ENCODE measurements at places on chromosomes 3 and 15. TPM values are rescaled to one million over a fixed set of nuclear protein-coding genes. Genes with fewer than 3 reads are reported as not detected.

DNA sequence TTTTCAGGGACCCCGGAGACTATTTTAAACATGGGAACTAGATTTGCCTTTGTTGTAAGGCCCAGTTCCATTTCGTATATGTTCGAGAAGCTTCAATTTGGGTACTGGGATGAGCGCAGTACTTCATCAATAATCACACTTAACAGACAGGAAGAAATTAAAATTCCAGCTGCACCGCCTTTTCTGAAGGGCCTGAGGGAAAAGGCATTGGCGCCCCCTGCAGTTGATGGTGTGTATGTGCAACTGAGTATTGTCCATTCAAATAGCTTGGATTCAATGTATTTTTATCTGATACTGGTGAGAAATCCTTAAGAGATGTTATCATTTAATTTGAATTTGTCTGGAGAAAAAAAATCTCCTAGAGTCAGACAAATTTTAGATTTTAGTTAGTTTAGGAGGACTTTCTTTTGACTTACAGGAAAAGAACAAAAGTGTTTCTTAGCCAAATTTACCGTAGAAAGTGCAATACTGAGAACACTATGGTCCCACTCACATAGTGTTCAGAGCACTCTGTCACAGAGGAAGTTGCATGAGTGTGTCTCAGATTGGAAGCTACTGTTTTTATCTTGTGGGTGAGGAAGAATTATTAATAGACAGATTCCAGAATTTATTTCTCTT is 5.4 kb upstream of the ALDH1A2 start:
- DNase-seq, result no peak

ALDH1L1 gene
- polyA plus RNA-seq, result 0.22 TPM

GRCh38 chr15:59553879-59554735 is 57.5 kb upstream of the GCNT3 start:
- DNase-seq, result no peak

CHRFAM7A gene
- polyA plus RNA-seq, result 2.3 TPM

DNA sequence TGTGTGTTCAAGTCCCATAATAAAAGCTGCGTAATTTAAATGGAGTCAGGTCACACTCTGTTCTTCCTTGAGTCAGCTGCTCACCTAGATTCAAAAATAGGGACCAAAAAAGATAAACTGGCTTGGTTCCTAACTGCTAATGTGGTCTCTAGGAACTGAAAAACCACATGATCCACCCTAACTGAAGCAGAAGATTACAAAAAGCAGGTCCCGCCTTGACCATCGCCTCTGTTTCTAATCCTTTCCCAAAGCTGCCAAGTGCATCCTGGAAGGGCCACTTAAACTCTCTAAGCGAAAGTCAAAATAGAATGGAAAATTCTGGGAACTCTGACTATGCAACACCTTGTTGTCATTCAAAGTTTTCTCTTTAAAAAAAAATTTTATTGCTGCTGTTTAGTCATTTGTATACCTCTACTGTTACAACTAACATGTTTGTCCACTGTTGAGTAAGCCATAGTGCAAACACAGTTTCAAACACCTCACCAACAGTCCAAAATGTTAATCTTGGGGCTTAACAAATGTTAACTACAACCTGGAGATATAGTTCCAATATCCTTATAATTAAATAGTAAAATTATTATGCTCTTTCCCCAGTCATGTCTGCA is 88.9 kb upstream of the THBS1 start:
- no peak for DNase-seq

DNA sequence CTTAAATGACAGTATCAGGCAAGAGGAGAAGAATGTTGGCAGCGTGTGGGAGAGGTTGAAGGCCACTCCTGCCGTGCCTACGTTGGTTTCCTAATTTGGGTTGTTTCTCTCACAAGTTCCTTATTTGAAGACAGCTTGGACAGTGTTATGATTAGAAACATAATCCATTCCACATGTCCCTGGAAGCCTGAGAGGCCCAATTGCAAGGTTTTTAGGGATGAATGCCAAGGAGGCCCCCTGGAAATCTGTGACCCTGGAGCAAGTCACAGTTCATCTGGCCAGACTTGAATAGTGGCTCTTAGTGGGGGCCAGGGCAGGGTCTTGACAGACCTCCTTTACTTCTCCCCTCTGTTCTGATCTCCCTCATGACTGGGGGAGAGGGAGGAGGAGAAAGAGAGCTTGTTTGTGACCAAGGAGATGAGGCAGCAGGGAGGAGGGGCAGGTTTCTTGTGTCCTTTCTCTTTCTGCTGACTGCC is 584.4 kb upstream of the TBL1XR1 start:
- peak; percentile 58 for DNase-seq

DNA sequence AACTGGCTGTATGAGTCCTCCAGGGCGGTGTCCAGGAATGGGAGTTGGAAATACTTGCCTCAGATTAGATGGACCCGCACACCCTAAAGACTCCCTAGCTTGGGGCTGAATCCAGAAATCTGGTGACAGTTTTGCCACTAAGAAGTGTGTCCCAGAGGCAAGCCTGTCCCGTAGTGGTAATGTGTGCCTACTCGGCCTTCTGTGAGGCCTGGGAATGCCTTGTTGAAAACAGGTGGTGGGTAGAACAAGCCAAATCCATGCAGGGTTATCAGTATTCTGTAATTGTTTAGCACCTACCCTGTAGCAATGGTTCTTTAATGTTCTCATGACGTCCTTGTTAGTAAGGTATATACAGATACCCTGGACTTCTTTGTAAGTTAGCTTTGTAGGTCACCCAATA is 1.6 kb downstream of the C3orf52 start:
- DNase-seq, result no peak

DNA sequence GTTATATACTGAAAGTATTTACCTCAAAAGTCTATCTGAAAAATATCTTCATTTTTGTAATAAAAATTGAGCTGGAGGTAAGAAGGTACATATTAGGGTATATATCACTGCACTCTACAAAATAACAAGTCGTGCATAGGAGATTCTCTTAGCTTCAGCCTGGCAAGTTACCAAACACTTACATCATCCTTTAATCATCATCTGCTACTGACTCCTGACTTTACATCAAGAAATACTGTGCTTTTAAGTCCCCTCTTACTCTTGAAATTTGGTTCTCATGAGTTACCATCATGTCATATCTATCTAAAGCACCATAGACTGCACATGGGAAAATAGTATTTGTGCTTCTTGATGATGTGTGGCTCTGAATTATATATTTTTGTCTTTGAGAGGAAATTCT is 50.8 kb downstream of the LYSMD4 start:
- no peak for DNase-seq

Measured in forelimb muscle (tissue), 1 donor.